ENCODE measurements at places on chromosomes 16 and 17. TPM values are rescaled to one million over a fixed set of nuclear protein-coding genes. Genes with fewer than 3 reads are reported as not detected.

The SLC16A13 gene
- 5.1 TPM for total RNA-seq

DNA sequence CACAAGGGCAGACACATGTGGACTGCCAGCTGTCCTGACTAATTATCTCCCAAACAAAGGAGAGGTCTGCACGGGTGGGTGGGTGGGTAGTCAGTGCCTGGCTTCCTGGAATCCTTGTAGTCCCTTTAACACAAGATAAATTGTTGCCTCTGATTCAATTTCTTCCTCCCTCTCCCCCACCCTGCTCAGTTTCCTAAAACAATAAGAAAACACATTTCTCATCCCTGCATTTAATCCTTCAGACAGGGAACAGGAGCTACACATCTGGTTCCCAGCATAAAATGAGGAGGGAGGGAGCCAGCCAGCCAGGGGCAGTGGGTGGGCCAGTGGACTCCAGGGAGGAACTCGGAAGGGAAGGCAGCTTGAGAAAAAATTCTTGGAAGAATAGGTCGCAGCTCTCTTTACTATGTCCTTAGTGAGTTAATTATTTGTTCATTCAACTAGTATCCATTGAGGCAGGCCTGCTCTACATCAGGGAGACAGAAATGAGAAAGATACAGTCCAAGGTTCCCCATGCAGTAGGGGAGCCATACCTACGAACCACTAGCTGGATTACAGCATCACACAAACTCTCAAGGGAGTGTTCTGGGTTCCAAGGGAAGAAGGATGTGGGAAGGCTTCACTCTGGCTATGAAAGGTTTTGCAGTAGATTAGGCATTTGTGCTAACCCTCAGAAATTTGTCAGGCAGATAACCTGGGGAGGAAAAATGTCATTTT, 58.3 kb downstream of the CCT6B start:
- DNase-seq = no peak

DNA sequence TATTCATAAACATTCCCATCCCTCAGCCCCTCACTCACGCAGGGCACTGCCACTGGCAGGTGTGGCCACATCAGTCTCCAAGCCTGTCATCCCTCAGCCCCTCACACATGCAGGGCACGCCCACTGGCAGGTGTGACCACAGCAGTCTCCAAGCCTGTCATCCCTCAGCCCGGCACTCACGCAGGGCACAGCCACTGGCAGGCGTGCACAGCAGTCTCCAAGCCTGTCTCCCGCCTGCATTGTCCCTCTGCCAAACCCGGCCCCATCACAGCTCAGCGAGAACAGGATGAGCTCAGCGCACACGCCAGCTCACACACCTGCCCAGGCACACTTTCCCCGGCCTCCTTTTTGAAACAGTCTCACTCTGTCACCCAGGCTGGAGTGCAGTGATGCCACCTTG, 11.4 kb upstream of the KREMEN2 start:
- no peak for DNase-seq

DNA sequence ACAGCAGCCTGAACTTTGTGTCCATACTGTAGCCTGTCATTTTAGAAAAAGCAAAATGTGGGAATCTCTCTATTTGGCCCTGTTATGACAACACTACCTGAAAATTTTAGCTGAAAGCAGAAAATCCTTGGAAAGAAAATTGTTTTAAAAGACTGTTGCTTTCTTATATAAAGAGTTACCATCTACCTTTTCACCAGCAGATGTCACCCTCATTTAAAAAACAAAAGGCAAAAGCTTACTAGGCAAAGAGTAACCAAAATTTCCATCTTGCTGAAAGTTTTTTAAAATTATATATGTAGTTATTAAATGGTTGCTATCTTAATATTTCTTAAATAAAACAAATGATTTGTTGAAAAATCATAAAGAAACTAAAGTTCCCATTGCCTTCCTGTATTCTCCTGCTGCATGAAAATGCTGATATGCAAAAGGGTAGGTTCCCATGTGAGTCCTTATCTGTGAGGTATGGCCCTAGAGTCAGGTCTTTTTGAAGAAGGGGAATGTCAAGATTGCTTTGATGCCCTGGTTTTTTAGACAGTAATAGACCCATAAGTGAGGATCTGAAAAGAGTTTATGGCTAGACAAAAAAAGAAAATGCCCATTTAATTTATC, 61.0 kb downstream of the TNRC6C start:
- no peak for DNase-seq
